ENCODE measurements at places on chromosomes 7 and 10. TPM values are rescaled to one million over a fixed set of nuclear protein-coding genes. Genes with fewer than 3 reads are reported as not detected.

The ANXA8 gene
- total RNA-seq = not detected

The CH25H gene
- total RNA-seq = 0.47 TPM

The LRRC18 gene
- not detected for total RNA-seq

The MCU gene
- total RNA-seq = 54.6 TPM

The NXPH1 gene
- total RNA-seq = 5.2 TPM

The CFAP46 gene
- 3.1 TPM for total RNA-seq

The TRIM50 gene
- not detected for total RNA-seq

The OAT gene
- 158 TPM for total RNA-seq

The BBIP1 gene
- 20.6 TPM for total RNA-seq

The TDRD1 gene
- 1.7 TPM for total RNA-seq

The NPC1L1 gene
- total RNA-seq = not detected

The PGAM2 gene
- 2.9 TPM for total RNA-seq

The PNLIP gene
- total RNA-seq = not detected

The RAPGEF5 gene
- total RNA-seq = 13.1 TPM

The ANKRD1 gene
- total RNA-seq = not detected

The CYP2E1 gene
- total RNA-seq = 2.2 TPM

The RELN gene
- 0.19 TPM for total RNA-seq

The RAB19 gene
- 15.0 TPM for total RNA-seq

The EFCAB10 gene
- total RNA-seq = 4.7 TPM

The TUBB8 gene
- 1.4 TPM for total RNA-seq

The JAZF1 gene
- total RNA-seq = 21.4 TPM

The HABP2 gene
- total RNA-seq = not detected

The COL28A1 gene
- total RNA-seq = 0.31 TPM

The SCIN gene
- total RNA-seq = 0.80 TPM

The LIPN gene
- not detected for total RNA-seq

The MYL10 gene
- not detected for total RNA-seq

The MOGAT3 gene
- not detected for total RNA-seq

The CLDN4 gene
- 18.6 TPM for total RNA-seq

The C7orf33 gene
- total RNA-seq = not detected

The NACAD gene
- total RNA-seq = 11.2 TPM

The IDI2 gene
- total RNA-seq = not detected

The SSC4D gene
- total RNA-seq = 12.7 TPM

The GNGT1 gene
- total RNA-seq = not detected

The TUBAL3 gene
- total RNA-seq = not detected

The CNPY1 gene
- total RNA-seq = 0.31 TPM

The FAM24B gene
- 10.9 TPM for total RNA-seq

The INMT gene
- 0.19 TPM for total RNA-seq

The EVX1 gene
- not detected for total RNA-seq

The FGF8 gene
- 6.3 TPM for total RNA-seq

The ITPRID1 gene
- total RNA-seq = 0.45 TPM

The FEZF1 gene
- total RNA-seq = 2.3 TPM
